ENCODE measurements at places on chromosomes 7 and 10.

- DNase-seq = peak; percentile 19
Observed at GRCh38 chr7:39950473-39951225, 593 bp downstream of the CDK13 start.

DNA sequence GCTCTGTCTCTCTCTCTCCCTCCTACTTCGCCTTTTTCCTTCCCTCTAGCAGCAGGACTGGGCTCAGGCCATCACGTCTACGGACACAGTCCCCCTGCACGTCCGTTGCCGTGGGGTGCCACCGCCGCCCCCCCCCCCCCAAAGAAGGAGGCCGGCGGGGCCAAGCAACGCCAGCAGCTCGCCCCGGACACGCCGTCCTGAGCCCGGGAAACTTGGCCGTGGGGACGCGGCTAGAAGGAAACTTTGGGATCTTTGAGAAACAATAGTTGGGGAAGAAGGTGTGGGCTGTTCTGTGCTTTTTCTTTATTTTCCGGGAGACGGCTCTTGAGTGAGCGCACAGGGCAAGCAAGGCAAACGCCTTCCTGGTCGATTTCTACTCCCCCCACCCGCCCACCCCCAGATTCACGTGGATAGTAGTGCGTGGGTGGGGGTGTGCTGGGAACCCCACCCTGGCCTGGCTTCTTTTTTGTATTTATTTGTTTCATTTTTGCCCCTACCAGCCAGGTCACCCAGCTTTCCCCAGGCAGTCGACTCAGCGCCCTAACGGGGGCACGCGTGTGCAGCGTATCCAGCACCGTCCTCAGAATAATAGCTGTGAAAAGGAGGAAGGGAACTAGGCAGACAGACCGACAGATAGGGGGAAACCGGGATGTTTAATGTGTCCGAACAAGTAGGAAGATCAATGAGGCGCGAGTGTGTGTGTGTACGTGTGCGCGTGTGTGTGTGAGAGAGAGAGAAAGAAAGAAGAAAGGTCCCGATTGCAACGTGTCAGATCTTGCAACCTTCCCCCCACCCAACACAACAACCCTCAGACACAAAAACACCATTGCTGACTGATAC is 1.4 kb downstream of the MXI1 start:
- DNase-seq = no peak

DNA sequence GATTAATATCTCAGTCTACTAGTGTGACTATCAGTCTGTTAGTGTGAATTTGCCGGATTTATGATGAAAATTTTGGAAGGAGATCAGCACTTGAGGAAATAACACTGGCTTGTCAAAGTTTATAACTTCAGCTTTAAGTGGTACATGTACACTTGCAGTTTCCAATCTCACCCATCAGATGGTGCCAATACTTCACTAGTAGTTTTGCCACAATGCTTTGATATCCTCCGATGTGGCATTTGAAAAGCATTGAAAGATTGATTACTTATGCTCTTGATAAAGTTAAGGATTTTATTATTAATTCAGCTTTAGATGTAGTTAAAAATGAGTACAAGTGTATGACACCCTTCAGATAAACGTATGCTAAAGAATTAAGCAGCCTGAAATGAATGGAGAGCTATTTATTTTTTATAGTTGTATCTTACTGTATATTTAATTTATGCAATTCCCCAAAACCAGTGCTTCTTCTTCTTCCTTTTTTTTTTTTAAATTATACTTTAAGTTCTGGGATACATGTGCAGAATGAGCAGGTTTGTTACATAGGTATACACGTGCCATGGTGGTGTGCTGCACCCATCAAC is 98.2 kb downstream of the ANLN start:
- DNase-seq = no peak

- no peak for DNase-seq
Observed at GRCh38 chr10:61390851-61391250, 62.3 kb downstream of the TMEM26 start.

- DNase-seq = no peak
Observed at GRCh38 chr10:35605191-35605590, at the start of gene GJD4. GJD4 (plus strand) TSS chr10:35605341; CDS start chr10:35605568, 227 bp downstream.

DNA sequence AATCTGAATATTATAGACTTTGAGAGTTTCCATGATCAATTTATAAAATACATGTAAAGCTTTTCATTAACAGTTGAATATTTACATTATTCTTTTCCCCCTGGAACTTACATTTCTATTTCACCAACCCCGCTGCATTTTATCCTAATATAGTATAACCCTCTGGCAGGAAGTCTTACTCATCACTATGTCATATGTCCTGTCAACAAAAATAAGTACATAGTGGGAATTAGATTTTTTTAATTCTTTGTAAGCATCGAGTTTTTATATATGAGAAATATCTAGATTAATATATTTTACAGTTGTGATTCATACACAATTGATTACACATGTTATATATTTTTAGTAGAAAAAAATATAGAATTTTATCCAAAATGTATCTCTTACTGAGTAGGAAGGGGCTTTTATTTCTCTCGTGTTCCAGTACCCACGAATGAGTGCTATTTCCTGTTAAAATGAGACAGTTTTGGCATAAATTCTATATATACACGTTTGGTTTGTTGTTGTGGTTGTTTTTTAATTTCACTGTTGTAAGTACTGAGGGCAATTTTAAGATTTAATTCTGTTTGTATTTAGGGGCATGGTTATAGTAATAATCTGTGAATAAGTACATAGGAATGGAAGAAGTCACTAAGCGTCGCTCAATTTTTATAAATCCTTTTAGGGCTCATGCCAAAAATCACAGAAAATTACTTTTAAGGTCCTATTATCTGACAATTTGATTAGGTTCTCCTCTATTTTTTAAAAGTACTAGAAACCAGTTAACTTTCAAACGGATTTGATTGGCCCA is 87.1 kb downstream of the HECW1 start:
- no peak for DNase-seq

- no peak for DNase-seq
Observed at GRCh38 chr10:47367646-47368045, 16.4 kb downstream of the ZNF488 start.

- DNase-seq = no peak
Observed at GRCh38 chr7:19294619-19295018, 149.4 kb upstream of the FERD3L start.

GRCh38 chr10:22986771-22987542 is 59.1 kb downstream of the ARMC3 start:
- no peak for DNase-seq

DNA sequence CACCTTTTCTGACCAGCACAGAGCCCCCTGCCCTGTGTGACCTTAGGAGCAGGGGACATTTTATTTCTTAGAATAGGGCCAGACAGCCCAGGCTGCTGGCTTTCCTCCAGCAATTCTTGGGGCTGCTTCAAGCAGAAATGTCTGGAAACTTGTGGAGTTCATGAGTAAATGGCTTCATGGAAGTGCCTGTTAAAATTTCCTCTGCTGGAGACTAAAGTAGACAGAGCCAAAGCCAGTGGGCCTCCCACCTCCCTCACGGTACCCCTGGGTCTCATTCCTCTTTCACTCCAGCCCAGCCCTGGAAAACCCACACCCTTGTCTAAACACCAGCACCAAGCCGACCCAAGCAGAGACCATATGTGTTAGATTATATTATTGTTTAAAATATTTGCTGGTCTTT is 505.5 kb upstream of the ZMIZ1 start:
- DNase-seq = no peak

DNA sequence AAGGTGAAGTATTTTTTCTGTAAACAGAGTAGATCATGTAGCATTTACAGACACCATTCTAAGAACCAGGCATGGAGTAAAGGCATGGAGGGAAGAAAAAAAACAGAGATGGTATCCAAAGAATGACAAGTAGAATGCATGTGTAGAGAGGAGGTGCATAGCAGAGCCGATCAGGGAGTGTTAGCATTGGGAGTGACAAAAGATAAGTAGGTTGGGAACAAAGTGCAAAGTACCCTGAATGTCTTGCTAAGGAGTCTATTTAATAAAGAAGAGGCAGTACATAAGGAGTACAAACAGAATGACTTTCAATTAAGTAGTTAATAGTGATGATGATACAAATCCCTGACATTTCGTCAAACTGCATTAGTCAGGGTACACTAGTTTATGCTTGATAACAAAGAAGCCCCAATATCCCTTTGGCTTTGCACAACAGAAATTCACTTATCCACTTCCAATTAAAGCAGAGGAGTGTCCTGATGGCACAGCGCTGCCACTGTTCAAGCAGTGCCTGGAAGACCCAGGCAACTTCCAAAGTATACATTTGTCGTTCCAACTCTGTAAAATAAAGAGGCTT is 371.5 kb downstream of the TNS3 start:
- DNase-seq = no peak

- no peak for DNase-seq
Observed at GRCh38 chr10:18473424-18474117, 177.8 kb downstream of the NSUN6 start.

DNA sequence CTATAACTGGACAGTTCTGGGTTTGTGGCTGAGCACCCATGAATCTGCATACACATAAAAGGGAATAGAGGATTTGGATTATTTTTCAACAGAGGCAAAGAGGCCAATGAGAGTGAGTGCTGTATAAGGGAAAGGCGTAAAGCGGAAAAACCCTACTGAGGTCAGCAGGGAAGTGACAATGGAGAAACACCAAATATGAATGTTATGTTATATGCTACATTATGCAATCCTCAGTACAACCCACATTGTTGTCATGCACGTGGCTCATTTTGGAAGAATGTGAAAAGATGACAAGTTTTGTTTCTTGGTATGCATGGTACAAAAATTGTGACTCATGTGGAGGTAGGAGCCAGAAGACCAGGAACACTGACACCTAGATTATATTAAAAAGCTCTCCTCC is 113.6 kb upstream of the AMPH start:
- no peak for DNase-seq

DNA sequence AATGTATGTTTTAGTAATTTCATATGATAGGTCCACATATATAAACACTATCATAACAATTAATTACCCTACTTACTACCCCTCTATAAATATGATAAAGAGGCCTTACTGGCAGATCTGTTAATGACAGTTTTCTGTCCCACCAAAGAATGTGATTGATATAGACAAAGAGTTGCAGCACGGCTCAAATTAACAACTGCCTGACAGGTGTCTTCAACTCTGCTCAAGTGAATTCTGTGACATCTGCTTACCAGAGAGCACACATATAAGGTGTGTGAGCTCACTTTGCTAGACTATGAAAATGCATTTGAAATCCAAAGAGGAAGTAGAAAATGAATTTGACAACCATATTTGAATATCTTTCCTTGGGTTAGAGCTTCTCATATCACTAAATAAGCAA is 36.6 kb downstream of the CACNA2D1 start:
- no peak for DNase-seq

DNA sequence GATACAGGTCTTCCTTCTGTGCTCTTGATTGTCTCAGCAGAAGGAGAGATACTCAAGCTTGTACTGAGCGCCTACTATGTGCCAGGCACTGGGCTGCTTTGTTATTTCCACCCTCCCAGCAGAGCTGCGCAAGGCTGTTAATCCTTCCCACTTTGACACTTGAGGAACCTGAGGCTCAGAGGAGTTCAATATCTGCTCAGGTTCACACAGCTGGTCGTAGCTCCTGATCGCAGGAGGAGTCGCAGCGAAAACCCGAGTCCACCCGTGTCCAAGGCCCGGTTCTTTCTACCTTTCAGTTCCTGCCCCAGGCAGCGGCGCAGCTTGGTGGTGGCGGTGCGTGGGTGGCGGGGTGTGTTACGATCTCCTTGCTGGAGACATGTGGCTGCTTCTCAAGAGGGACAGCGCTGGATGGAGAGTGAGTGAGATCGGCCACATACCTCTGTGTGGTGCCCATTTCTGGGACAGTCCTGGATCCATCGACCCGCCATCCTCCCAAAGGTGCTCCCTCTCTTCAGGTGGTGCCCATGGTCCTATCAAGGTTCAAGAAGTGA is 26.5 kb upstream of the SAMD8 start:
- no peak for DNase-seq

DNA sequence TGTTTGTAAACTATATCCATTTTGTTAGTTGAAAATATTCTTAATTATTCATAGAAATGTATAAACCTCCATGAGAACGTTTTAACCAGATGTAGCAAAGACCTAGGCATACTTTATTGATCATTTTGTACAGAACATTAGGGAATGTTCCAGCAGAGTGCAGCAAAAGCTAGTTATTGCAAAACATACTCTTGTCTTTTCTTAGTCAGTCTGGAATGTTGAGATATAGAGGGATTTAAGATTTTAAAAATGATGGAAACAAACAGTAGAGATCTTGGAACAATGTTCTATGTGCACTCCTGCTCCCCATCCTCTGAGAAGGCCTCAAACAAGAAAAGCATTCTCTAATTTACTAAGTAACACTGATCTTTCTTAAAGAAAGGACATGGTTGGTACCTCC is 292.1 kb downstream of the BBS9 start:
- DNase-seq = no peak

GRCh38 chr7:137880432-137880831 is 33.7 kb upstream of the DGKI start:
- DNase-seq = no peak

DNA sequence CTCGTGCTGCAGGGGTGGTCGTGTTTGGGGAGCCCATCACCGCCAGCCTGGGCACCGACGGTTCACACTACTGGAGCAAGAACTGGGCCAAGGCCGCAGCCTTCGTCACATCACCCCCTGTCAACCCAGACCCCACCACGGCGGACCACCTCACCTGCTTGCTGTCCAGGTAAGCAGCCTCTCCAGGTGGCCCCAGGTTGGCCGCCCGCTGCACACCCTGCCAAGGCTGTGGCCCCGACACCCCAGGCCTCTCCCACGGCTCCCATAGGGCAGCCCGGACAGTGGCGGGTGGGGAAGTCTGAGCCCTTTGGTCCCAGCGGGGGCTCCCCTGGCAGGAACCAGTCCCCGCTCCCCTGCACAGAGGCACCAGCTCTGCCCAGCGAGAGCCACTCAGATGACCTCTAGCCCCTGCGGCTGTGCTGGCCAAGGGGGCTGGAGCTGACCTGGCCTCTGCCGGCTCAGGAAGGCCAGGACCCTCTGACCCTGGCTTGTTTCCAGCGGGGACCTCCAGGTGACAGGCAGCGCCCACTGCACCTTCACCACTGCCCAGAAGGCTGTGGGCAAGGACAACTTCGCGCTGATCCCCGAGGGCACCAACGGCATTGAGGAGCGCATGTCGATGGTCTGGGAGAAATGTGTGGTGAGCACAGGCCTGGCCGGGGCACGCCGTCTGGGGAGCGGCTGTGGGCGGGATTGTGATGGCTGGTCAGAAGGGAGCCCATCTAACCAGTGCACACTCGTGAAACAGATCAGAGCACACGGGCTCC is 13.8 kb downstream of the DPYSL4 start:
- no peak for DNase-seq

GRCh38 chr7:98281757-98282606 is 496 bp downstream of the BRI3 start:
- DNase-seq = peak; percentile 12

GRCh38 chr10:11355592-11355991 is 255.9 kb downstream of the USP6NL start:
- no peak for DNase-seq

Measured in activated CD4-positive, alpha-beta T cell treated with anti-CD3 and anti-CD28 coated beads for 1 hour (primary cell).